ENCODE measurements at places on chromosomes 3 and 15.

DNA sequence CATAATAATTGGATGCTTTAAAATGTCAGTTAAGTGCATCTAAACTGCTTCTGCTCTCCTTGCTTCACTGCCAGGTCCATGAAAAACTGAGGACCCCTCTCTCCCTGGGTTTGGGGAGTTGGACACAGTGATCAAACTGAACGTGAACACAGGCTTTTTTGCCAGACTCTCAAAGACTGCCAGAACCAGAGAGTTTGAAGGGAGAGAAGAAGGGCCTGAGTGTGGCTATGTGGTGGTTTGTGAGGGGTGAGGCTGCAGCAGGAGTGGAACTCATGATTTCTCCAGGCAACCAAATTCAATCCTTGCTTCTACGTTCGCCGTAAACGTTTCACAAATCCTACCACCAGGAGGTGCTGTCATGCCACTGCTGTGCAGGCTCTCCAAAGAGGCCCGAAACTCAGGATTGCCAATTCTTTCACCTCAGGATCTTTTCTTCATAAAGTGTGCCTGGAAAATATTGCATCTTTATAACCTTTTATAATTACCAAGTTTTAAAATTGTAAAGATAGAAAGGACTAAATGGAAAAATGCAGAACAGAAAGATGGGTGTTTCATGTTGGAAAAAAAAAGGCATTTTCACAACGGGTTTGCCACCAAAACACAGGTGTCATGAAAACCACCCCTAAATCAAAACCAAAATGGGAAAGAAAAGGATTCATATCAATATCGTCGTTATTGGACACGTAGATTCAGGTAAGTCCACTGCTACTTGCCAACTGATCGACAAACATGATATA lies 19.7 kb downstream of the TM4SF4 start:
- no peak for DNase-seq

DNA sequence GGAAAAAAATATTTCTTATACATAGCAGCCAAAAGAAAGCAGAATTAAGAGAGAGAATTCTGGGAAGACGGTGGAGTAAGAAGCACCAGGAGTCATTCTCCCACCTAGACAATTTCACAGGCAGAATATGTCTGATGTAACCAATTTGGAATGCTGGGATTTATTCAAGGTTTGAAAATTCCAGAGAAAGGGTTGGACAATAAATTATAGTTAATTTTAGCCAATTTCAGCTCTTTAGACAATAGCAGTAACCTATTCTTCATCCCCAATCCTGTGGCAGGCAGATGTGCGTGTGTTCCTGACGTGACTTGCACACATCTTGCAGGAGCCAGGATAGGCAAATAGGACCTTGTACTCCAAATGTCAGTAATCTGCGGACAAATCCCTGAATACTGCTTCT lies 541.0 kb upstream of the NAALADL2 start:
- no peak for DNase-seq

GRCh38 chr3:104126864-104127553 lies 1239.7 kb upstream of the ALCAM start:
- no peak for DNase-seq

GRCh38 chr3:44862226-44862637 lies 520 bp downstream of the TMEM42 start:
- DNase-seq, result no peak

DNA sequence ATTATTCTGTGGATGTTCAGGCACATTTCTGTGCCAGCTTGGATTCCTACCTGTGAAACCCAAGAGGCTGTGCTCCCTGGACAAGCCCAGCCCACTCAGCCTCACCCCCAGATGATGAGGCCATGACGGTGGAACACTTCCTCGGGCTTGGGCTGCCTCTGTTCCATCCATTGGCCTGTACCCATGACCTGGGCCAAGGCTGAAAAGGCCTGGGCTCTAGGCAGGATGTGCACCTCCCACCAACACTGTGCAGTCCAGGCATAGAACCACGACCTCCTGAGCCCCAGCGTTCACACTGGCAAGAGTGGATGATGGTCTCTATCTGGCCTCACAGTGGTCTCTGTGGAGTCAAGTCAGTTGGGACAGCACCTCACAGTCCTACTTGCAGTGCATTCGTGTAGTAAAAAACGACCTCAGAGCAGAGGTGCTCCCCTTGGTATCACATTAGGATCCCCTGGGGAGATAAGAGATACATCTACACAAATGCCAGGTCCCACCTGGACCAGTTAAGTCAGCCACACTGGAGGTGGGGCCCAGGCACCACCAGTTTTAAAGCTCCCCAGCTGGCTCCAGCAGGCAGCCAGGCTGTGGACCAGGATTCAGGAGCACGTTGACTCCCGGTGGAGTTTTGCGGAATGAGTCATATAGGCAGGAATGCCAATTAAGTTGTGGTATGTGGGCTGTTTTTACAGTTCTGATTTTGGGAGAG lies 39.0 kb upstream of the IGF1R start:
- no peak for DNase-seq
